ENCODE measurements at places on chromosomes 11 and 22.

DNA sequence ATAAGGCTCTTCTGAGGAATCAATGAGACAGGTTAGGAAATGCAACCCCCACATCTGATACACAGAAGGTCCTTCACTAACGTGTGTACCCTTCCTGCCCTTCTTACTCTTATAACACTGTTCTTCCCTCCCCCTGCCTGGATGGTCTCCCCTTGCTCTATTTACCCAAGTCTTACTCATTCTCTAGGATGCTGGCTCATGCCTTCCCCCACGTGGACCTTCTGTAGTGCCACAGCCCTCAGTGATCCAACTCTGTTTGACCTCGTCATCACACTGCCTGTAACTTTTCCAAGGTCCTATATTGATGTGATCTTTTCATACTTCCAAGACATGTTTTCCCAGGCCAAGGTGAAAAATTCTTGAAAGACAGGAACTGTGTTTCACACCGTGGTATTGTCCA, 79.8 kb downstream of the C11orf58 start:
- DNase-seq, result no peak

- DNase-seq, result no peak
These were observed 251 bp upstream of the UQCC3 start for GRCh38 chr11:62671236-62671607.

DNA sequence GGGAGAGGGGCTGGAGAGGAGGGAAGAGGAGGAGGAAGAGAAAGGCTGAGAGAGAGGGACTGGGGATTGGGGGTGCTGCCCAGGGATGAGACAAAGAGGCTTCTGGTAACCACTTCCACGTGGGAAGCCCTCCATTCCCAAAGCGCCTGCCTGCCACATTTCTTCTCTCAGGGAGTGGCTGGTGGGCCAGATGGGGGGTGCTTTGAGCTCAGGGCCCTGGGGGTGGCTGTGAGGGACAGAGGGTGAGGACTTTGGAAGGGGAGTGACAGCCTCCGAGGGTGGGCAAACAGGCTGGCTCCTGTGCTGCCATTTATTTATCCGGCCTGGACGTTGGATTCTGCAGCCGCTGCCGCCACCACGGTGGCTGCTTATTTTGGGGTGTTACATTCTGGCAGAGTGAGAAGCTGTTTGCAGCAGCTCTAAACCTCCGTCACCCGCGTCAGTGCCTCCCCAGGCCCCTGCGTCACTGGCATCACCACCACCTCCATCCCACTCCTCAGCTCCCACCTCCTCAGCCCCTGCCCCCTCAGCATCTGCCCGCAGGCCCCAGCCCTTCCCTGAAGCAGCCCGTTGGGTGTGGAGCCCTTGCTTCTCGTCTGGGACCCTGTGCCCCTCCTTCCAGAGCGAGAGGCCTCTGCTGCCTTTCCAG, 1.6 kb downstream of the RTN4RL2 start:
- DNase-seq, result no peak

DNA sequence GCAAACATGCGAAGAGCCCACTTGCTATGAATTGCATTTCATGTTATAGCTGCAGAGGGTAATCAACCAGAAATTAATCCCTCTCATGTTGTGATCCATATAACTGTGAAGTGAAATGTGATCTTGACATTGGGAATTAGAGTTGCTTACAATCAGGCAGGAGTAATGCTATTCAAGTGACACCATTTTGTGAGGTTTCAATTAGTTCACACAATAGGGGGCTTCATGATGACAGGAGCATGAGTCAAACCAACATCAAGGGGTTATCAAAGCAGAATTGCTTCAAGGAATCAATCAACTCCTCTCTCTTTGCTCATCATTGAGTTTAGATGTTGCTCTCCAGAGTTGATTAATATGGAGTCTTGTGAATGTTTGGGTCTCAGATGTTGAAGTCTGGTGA, 1585.2 kb upstream of the TENM4 start:
- no peak for DNase-seq

All from cerebellum (tissue), 4 donors.